ENCODE measurements at places on chromosomes 13 and 19. TPM values are rescaled to one million over a fixed set of nuclear protein-coding genes. Genes with fewer than 3 reads are reported as not detected.

GRCh38 chr13:110108348-110109139, 198.4 kb downstream of the COL4A1 start:
- no peaks in the 10 kb centered on the region for H3K36me3 ChIP-seq
- no peak overlapping the region for H3K27ac ChIP-seq
- DNase-seq = peak; percentile 94
- H3K27me3 ChIP-seq = no peaks in the 10 kb centered on the region
- no peak overlapping the region for H3K4me3 ChIP-seq
- H3K4me1 ChIP-seq = peaks cover 5% of the 10 kb centered on the region

EPS8L1 gene
- 3.9 TPM for total RNA-seq

NOVA2 gene
- 0.35 TPM for total RNA-seq

DNA sequence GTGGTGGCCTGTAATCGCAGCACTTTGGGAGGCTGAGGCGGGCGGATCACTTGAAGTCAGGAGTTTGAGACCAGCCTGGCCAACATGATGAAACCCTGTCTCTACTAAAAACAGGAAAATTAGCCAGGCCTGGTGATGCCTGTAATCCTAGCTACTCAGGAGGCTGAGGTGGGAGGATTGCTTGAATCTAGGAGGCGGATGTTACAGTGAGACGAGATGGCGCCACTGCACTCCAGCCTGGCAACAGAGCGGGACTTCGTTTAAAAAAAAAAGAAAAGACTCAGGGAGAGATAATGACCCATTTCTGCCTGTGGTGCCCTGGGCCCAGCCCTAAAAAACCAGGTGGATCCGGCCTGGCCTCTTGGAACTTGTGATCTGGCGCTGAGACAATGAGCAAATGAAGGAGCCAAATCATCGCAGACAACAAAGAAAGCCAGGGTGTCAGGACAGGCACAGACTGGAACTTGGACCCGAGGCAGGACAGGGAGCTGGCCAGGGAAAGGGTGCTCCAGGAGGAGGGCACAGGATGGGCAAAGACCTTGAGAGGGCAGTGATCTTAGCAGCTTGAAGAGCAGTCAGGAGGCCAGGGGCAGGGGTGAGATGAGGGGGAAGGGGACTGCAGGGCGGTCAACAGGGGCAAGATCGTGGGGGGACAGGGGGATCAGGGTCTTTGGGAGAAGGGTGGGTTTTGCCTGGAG, 962 bp upstream of the JAK3 start:
- no peaks in the 10 kb centered on the region for H3K27me3 ChIP-seq
- no peak overlapping the region for H3K4me3 ChIP-seq
- H3K4me1 ChIP-seq = no peaks in the 10 kb centered on the region
- no peaks in the 10 kb centered on the region for H3K36me3 ChIP-seq
- DNase-seq = no peak

All from cardiac muscle cell (in vitro differentiated cells and primary cell).